HCEC 1CT (cell line): ENCODE measurements at places on chromosomes 6 and 20.

DNA sequence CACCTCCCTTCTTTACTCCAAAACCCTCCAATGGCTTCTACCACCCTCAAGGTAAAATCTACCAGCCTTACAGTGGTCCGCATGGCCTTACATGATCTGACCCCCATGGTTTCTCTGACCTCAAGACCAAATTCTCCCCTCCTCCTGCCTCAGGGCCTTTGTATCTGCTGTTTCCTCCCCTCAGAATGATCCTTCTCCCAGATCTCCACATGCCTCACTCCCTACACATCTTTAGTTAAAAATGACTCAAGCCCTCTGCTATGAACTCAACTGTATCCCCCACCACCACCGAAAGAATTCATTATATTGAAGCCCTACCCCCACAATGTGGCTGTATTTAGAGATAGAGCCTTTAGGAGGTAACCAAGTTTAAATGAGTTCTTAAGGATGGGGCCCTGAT, 4.1 kb downstream of the SLC23A2 start:
- no peak for DNase-seq

- no peak for DNase-seq
Observed at GRCh38 chr20:47866480-47866879, 81.2 kb upstream of the SULF2 start.

DNA sequence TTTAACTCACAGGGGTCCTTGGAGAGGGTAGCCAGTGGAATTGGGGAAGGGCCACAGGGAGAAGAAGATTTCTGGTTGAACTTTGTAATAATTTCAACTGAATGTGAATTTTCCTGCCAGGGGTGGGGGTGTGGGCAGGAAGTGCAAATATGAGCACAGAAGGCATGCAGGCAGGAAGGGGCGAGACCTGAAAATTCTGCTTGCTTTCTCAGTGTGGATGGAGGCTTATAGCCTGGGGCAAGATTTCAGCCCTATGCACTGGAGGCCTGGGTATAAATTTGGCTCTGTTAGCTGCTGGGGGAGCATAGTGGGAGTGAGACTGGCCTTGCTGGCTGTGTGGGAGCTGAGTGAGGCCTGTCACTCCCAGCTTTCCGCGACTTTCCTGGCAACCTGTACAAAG, 54.4 kb downstream of the PERP start:
- DNase-seq: no peak

- peak; percentile 42 for DNase-seq
Observed at GRCh38 chr6:34491091-34491430, 25.2 kb downstream of the PACSIN1 start.

DNA sequence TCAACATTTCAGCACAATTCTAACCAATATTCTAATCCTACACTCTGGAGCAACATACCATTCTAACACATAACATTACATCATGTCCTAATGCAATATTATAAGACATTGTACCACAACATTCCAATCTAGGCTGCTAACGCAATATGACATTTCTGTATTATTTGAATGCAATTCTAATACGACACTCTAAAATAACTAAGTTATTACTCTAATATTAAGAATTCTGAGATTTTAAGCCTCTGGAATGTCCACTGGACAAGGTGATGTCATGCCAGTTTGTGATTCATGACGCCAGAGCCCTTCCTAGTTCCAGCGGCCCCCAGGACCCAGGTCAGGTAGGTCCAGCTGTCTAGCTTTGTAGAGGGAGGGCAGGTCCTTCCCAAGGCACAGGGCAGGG, 69.7 kb upstream of the SIRPA start:
- peak; percentile 75 for DNase-seq

GRCh38 chr6:151321438-151321837, 69.9 kb downstream of the ZBTB2 start:
- no peak for DNase-seq

DNA sequence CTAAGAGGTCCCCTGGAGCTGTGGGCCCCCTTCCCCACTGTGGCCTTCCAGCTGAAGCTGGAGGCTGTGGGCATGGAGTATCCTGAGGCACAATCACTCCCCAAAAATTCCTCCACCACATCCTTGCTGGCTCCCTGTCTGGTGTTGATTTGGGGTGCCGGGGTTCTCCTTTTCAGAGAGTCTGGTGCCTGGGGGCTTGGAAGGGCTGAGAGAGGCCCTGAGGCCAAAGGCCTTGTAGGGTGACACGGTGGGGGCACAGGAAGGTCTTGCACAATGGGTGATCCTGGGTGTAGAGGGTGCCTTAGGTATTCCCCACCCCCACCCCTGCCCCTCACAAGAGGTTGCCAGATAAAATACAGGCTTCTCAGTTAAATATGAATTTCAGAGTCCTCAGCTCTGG, 33.2 kb upstream of the VEGFA start:
- DNase-seq: no peak

GRCh38 chr20:38355161-38356012, 9.1 kb downstream of the LBP start:
- DNase-seq: no peak

DNA sequence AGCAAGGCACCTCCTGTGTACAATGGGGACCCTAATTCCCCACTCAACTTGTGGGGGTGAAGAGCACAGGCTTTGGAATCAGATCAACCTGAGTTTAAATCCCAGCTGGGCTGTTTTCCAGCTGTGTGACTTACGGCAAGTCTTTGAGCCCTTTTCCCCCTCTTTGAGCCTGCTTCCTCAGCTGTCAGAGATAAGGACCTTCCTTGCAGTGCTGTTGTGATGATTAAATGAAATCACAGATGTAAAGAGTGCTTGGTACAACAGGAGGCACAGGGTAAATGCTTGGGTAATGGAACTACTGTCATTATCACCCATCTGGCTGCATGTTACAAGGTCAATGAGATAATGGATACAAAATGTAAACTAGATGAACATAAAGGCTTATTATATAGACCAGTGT, 3.2 kb downstream of the SNX21 start:
- no peak for DNase-seq

DNA sequence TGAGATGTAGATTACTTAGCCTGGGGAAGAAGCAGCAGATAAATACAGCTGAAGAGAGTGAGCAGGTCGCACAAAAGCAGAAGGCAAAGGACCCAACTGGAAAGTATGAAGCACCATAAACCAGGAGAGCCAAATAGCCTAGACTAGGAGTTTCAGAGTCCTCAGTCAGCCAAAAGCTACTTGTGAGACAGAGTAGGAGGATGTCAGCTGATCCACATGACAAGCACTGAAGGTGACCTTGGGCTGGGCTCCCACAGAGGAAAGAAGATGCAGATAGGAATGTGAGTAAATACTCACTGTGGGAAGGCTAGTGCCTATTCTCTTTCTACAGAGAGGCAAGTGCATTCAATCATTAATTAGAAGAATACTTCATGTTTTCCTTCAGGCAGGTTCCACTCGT, 274.0 kb upstream of the POU3F2 start:
- no peak for DNase-seq

DNA sequence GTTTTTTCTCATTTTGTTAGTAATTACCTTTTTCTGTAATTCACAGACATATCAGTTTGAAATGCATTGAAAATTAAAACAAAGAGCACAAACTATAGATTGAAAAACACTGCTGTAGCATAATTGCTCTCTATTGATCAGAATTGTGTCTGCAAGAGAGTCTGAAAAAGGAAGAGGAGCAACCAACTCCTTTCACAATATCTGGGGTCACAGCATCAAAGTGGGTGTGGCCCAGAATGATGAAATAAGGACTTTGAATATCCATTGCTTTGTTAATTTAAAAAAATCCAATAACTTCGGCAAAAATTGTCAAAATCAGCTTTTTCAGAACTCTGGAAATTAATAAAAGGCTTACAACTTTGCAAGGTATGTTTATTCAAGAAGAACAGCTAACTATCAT, 99.2 kb downstream of the MYLK4 start:
- DNase-seq: no peak

DNA sequence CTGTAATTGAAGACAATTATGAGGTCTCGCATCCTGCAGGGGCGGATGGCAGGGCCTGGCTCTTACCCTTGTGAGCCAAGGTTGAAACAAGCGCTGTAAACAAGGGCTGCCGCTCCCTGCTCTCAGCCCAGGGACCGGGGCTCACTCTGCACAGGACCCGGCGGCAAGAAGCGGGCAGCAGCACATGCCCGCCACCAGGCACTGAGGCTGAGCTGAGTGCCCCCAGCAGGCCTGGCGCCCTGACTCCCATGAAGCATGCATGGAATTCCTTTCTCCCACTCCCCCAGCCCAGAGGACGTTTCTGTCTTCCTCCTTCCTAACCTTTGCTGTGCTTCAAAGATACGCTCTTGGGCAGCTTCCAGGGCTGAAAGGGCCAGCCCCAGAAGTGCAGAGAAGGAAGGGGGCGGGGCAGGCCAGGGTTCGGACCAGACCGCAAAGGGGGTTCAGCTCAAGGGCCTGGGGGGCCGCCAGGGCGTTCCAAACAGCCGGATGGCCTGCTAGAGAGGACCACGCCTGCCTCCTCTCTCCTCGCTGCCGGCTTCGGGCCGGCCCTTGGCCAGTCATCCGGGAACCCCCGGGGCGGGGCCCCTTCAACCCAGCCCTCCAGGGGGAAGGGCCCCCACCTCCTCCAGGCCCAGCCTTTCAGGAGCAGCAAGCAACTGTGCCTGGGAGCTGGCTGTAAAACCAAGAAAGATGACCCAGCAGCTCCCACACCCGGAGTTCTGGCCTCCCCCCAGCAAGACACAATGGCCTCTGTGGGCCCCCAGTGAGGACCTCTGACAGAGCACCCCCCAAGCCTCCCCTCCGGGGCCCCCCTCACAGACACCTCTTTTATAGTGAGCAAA, 109.9 kb downstream of the NOL4L start:
- peak; percentile 92 for DNase-seq

- DNase-seq: no peak
Observed at GRCh38 chr6:124551711-124552233, 410.5 kb upstream of the RNF217 start.

DNA sequence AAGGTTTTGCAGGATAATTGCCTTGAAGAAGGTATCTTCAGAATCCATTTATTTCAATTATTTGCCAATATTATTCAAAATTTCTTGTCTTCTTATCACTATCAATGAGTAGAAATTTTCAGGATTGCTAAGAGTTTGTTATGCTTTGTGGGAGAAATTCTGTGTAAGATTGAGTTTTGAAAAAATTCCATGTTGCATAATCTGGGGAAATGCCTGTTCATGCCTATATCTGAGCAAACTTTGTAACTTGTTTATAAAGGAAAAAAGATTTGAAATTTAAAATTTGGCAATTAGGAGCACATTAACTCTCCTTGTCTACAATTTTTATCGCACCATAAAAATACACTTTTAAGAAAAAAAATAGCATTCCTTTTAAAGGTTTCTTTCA, 39.8 kb upstream of the EDN1 start:
- no peak for DNase-seq

GRCh38 chr6:36025932-36026327, 1.5 kb upstream of the SLC26A8 start:
- DNase-seq: peak; percentile 63

- DNase-seq: no peak
Observed at GRCh38 chr6:118625833-118626232, 25.6 kb downstream of the CEP85L start.

DNA sequence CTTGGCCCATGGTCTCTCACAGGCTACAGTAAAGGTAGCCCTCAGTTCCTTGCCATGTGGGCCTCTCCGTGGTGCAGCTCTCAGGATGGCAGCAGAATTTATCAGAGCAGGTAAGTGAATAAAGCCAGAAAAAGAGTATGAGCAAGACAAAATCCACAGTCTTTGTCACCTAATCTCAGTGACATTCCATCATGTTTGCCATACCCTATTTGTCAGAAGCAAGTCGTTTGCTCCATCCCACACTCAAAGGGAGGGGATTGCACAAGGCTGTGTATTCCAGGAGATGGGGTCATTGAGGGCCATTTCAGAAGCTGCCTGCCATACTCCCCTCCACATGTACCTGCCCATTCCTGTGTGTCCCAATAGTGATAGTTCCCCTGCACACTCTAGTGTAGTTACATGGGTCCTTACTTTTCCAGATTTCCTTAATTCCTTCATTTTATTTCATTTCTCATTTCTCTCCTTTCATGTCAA, 24.2 kb downstream of the ISM1 start:
- no peak for DNase-seq

GRCh38 chr6:31750411-31751022, 10.7 kb downstream of the MSH5 start:
- DNase-seq: peak; percentile 76

DNA sequence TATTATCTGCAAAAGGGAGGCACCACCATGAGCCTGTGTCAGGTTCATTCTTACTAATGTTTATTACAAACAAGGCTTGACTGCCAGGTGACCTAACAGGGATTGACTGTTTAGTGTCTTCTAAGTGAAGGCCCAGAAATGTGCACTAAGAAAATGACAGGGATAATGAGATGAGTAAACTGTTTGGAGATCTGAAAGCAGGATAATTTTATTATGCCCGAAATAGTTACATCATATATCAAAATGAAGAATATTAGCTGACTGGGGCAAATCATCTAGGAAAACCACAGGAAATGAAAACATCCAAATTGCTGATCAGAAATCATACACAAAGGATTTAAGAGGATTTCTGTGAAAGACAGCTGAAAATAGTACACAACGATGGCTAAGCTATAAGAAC, 516.7 kb downstream of the HDGFL1 start:
- DNase-seq: no peak

- no peak for DNase-seq
Observed at GRCh38 chr6:161374971-161375873, 101.4 kb upstream of the AGPAT4 start.

- no peak for DNase-seq
Observed at GRCh38 chr6:84425971-84426705, 198.7 kb upstream of the CEP162 start.

DNA sequence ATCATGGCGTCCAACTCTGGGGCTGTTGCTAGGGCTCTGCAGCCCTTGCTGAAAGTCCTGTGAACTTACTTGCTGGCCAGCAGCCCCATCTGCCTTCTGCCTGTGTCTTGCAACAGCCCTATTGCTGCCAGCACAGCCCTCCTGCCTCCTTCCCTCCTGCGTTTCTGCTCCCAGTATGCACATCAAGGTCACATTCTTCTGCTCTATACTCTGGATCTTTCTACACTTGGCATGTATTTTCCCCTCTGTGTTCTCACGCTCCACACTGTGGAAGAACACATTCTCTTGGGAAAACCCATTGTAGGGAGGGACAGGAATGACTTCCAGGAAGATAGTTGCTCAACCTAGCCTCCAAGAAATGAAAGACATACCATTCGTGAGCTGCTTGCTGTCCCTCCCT, 80.9 kb upstream of the PHACTR2 start:
- DNase-seq: no peak

- no peak for DNase-seq
Observed at GRCh38 chr6:150238846-150239407, 96.1 kb downstream of the PPP1R14C start.

- DNase-seq: no peak
Observed at GRCh38 chr6:2819115-2819514, 22.5 kb downstream of the SERPINB1 start.

GRCh38 chr20:60232380-60232779, 274.2 kb downstream of the CDH26 start:
- DNase-seq: no peak

GRCh38 chr20:10609276-10609675, 64.5 kb downstream of the JAG1 start:
- peak; percentile 61 for DNase-seq

- DNase-seq: no peak
Observed at GRCh38 chr20:35013421-35014411, 58.0 kb downstream of the MYH7B start.

- peak; percentile 35 for DNase-seq
Observed at GRCh38 chr6:129317931-129318820, 391.8 kb downstream of the ARHGAP18 start.

GRCh38 chr6:39343396-39343870, 20.9 kb upstream of the KCNK16 start:
- no peak for DNase-seq

GRCh38 chr6:131262060-131262459, 126.8 kb downstream of the AKAP7 start:
- DNase-seq: no peak

GRCh38 chr20:52118696-52119095, 72.9 kb downstream of the ZFP64 start:
- no peak for DNase-seq
